ENCODE measurements at places on chromosomes 6 and 20.

- no peak for DNase-seq
Measured at GRCh38 chr20:9141070-9141469, 72.2 kb downstream of the PLCB4 start.

DNA sequence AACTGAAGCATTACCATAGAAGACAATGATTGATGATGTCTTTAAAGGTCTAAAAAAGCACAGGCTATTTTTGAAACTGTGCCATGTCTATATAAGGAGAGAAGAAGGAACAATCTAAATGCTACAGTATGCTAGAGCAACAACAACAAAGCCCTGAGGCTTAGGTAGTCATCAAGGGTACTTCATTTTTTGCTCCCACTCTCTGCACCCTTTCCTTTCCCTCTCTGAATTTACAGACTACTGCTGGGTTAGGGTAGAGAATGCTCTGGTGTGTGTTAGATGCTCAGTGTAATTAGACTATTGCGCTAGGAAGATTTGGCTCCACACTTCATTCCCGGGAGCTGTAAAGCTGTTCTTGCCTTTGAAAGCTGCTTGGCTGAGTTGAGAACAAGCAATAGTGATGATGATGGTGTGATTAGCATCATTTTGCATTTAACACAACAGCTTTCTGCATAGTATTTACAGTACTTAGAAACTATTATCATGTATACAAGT, 1262.5 kb upstream of the CITED2 start:
- DNase-seq: no peak

GRCh38 chr6:36728289-36729160, 30.9 kb downstream of the RAB44 start:
- no peak for DNase-seq

GRCh38 chr6:5653801-5654200, 352.9 kb downstream of the NRN1 start:
- no peak for DNase-seq

GRCh38 chr6:84796343-84796742, 31.9 kb upstream of the TBX18 start:
- no peak for DNase-seq

- DNase-seq: peak; percentile 58
Measured at GRCh38 chr20:14337400-14338171, at the start of gene FLRT3. Gene FLRT3, minus strand, starts transcription at chr20:14337612. Its CDS starts 10,106 bp downstream, at chr20:14327506.

- DNase-seq: no peak
Measured at GRCh38 chr6:143221698-143222097, 161.0 kb downstream of the AIG1 start.

DNA sequence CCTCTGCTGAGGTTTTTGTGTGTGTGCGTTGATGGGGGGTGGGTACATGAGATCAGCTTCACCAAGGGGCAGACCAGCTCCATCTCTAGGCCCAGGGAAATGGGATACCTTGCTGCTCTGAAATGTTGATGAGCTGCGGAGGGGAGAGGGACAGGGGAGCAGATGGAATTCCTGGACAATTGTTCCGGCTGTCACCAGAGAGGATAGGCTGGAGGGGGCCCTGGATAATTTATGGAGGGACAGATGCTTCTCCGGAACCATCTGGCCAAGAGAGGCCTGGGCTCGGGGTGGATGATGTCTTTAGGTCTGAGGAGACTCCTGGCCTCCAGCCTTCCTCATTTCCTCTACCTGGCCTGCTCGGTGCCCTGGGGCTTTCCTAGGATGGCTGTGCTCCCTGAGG, 1.9 kb upstream of the TJAP1 start:
- no peak for DNase-seq

DNA sequence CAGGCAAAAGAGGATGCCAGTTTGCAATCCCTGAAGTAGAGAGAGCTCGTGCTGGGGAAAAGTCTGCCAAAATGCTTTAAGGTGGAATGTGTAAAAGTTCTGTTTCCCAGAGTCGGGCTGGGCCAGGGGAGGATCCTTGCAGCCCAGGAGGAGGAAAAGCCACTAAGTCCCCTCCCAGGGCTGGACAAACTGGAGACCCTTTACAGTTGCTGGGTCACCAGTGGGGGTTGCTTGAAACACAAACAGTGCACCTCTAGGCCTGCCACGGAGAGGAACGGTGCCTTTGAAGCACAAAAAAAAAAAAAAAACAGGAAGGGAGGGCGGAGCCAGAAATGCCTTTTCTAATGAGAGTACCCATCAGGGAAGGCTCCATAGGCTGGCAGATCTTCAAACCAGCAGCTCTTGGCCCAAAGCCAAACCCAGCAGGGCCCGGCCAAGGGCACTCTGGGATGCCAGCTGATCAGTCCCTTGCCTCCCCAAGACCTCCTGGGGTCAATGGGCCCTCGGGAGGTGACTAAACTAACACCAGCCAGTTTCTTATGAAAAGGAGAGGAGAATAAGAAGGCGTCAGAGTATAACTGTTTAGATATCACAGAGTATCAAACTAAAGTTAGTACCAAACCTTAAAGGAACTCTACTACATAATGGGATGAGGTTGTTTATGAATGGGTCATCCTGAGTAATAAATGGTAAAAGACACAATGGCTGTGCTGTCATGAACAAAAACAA, 23.7 kb downstream of the HLA-A start:
- peak; percentile 93 for DNase-seq

GRCh38 chr20:44543358-44543757, 21.5 kb upstream of the SERINC3 start:
- DNase-seq: peak; percentile 54

DNA sequence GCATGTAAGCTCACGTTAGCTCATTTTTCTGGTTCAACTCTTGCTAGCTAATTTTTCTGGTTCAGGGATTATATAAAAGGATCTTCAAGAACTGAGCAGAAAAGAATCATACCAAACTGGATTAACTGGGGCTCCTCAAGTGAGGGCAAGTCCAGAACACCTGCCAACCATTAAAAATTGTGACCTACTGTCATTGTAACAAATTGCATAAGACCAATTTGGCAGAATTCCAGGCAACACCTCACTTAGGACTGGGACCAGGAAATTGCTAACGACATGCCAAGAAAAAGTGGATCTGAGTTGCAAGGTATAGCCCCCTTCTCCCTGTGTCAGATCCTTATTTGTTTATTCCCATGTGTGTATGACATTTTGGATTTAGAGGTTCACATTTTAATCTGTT, 216.6 kb downstream of the HIVEP2 start:
- peak; percentile 17 for DNase-seq

DNA sequence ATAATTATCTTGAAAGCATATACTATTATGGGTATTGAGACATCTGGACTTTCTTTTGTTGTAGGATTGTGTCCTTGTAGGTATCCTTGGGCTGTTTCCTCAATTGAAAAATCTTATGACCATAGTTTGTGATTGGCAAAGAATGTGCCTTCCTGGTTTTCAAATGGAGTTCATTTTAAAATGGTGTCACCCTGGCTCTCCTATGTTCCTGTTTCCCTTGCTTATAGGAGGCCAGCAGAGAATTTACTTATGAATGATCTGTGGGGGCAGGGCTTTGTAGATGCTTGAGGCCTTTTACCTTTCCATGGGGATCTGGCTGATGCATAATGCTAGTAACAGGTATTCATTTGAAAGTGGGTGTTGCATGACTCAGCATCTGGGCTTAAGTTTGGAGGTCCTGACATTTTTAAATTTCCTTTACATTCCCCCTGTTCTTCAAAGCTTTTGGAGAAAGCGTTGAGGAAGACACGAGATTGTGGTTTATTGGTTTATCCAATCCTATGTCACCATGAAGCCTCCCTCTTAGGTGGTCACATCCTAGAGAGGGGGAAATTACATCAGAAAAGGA, 135.0 kb upstream of the PROKR2 start:
- no peak for DNase-seq

- peak; percentile 76 for DNase-seq
Measured at GRCh38 chr6:90350689-90351554, 54.3 kb upstream of the BACH2 start.

- no peak for DNase-seq
Measured at GRCh38 chr6:73560853-73561407, 40.1 kb upstream of the EEF1A1 start.

DNA sequence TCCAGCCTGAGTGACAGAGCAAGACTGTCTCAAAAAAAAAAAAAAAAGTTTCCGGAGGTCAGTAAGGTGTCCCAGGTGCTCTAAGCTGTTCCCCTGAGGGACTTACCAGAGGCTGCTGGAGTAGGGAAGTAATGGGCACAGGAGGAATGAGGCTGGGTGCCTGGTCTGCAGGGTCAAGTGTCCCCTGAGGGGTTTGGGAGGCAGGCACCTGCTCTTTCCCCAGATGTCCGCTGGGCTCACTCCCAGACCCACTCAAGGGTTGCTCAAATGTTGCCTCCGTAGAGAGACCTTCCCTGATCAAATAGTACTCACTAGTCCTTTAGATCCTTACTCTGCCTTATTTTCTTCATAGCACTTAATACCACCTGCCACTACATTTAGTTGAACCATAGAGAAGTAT, 5.4 kb upstream of the MAPK13 start:
- no peak for DNase-seq

GRCh38 chr6:6251555-6252280, 68.7 kb downstream of the F13A1 start:
- no peak for DNase-seq

- DNase-seq: no peak
Measured at GRCh38 chr6:129135451-129135850, 252.5 kb downstream of the LAMA2 start.

- DNase-seq: no peak
Measured at GRCh38 chr20:46962452-46963195, 68.0 kb downstream of the EYA2 start.

GRCh38 chr6:35780719-35781118, at the start of gene CLPSL1:
Gene CLPSL1, plus strand, starts transcription at chr6:35781019. Its CDS starts 92 bp downstream, at chr6:35781111.
- no peak for DNase-seq

- peak; percentile 69 for DNase-seq
Measured at GRCh38 chr6:85923013-85923430, 280.3 kb upstream of the SYNCRIP start.

- DNase-seq: no peak
Measured at GRCh38 chr6:116883005-116883404, 6.0 kb downstream of the RFX6 start.

GRCh38 chr6:151026041-151026663, 160.7 kb downstream of the MTHFD1L start:
- DNase-seq: no peak

- no peak for DNase-seq
Measured at GRCh38 chr20:53792946-53793536, 199.4 kb upstream of the ZNF217 start.

DNA sequence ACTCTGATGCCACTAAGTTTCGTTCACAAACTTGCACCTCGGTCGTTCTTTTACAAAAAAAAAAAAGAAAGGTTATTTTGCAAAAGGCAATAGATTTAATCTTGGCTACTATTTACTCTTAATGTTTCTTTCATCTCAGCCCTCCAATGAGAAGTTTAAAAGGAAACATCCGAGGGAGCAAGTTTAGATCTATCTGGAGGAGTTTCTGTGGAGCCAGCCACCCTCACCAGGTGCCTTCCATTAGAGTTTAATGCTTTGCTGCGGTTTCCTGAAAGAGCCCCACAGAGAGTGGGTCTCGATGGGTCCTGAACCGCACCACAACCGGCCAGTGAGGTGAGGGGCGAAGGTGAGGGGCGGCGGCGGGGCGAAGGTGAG, 632 bp downstream of the PRKN start:
- peak; percentile 41 for DNase-seq

DNA sequence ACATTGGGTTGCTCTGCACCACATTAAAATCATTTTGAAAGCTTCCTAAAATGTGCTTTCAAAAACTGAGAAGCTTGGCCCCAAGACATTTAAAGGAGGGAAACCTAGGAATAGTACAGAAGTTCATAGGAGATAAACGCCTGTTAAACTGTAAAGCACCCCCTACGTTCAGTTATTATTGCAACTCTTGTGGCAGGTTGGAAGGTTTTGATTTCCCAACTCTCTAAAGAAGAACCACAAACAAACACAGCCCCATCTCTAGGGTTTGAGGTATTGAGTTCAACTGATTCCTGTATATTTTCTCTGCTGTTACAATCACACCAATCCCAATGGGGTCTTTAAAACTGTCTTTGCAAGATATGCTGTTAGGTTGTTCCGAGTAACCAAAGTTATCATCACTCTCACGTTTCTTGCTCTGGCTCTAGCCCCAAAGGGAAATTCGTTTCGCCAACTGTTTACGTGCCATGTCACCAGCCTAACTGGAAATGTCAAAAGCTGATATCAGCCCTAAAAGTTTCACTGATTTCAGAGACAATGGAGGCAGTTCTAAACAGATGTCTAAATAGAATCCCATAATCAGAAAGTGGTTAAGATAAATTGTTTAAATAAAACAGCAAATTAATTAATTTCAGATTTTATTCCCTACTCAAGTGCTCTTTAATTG, 12.1 kb downstream of the TFAP2A start:
- peak; percentile 19 for DNase-seq

DNA sequence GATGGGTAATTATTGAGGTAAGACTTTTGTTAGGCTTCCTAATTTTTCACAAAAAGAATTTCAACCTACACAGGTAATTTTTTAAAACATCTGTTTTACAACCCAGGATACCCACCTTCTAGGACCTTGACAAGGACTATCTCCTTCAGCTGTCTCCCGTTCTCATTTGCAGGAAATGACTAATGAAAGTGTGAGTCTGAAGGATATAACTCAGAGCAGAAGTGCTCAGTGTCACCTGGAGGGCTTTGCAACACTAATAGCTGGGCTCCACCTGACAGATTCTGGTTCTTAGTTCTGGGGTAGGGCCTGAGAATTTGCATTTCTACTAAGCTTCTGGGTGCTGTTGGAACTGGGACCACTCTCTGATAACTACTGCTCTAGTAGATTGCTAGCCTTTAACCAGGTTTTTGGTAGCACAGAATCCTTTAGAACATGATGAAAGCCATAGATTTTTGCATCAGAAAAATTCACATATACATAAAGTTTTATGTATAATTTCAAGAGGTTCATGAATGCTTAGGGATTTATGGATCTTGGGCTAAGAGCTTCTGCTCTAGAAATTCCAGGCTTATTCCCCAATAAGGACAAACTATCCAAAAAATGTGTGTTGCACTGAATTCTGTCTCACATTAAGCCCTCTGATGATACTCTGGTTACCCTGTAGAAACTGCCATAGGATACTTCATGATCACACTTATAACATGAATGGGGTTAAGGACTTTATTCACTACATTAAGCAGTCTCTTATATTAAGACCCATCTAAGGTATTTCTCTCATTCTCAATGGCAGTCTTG, 30.3 kb downstream of the AK9 start:
- no peak for DNase-seq

GRCh38 chr20:15603978-15604805, 969.1 kb downstream of the KIF16B start:
- no peak for DNase-seq

- DNase-seq: no peak
Measured at GRCh38 chr6:124420116-124420840, 542.0 kb upstream of the RNF217 start.

GRCh38 chr6:163195721-163196691, 218.5 kb upstream of the QKI start:
- no peak for DNase-seq

GRCh38 chr20:59939052-59939878, 840 bp downstream of the PPP1R3D start:
- peak; percentile 25 for DNase-seq

All from hematopoietic multipotent progenitor cell treated with erythropoietin and hydrocortisone succinate and interleukin-3 and kit ligand, for 6 days (in vitro differentiated cells).